ENCODE measurements at places on chromosomes 13 and 19. TPM values are rescaled to one million over a fixed set of nuclear protein-coding genes. Genes with fewer than 3 reads are reported as not detected.

The AZU1 gene
- not detected for total RNA-seq

The TMEM205 gene
- total RNA-seq: 67.8 TPM

The KL gene
- under 0.01 TPM for total RNA-seq

The ATP4A gene
- total RNA-seq: not detected

The FAM174C gene
- 12.8 TPM for total RNA-seq

The SYT3 gene
- 0.18 TPM for total RNA-seq

The TJP3 gene
- total RNA-seq: not detected

The CEACAM1 gene
- total RNA-seq: 0.38 TPM

The BST2 gene
- total RNA-seq: 110 TPM

The SLC25A41 gene
- under 0.01 TPM for total RNA-seq

The PSG1 gene
- total RNA-seq: not detected
